ENCODE measurements at places on chromosomes 12 and 14. TPM values are rescaled to one million over a fixed set of nuclear protein-coding genes. Genes with fewer than 3 reads are reported as not detected.

The CLEC1B gene
- total RNA-seq, result not detected

The KCNH5 gene
- total RNA-seq, result not detected

The NEUROD4 gene
- total RNA-seq, result not detected

The KIAA0586 gene
- total RNA-seq, result 50.3 TPM

The PPP1R13B gene
- total RNA-seq, result 16.4 TPM

The KRT1 gene
- total RNA-seq, result not detected

The TCL1A gene
- not detected for total RNA-seq

The AQP2 gene
- not detected for total RNA-seq

The FAM181A gene
- not detected for total RNA-seq

The TBC1D30 gene
- total RNA-seq, result 16.8 TPM

The STX2 gene
- total RNA-seq, result 18.2 TPM

The LTA4H gene
- total RNA-seq, result 58.4 TPM

The NANOG gene
- not detected for total RNA-seq

The NKX2-8 gene
- total RNA-seq, result not detected

The SPTB gene
- 2.3 TPM for total RNA-seq

The TSPAN9 gene
- total RNA-seq, result 5.1 TPM

The KCNA1 gene
- not detected for total RNA-seq

The LALBA gene
- total RNA-seq, result not detected

The BCL2L2 gene
- 33.5 TPM for total RNA-seq

The LRRC10 gene
- not detected for total RNA-seq

The KRT78 gene
- total RNA-seq, result 0.15 TPM

The ZDHHC22 gene
- total RNA-seq, result 0.15 TPM

The GPR137C gene
- 0.63 TPM for total RNA-seq

The PMEL gene
- total RNA-seq, result 0.35 TPM

The GLIPR1L1 gene
- not detected for total RNA-seq

The HCAR1 gene
- 4.7 TPM for total RNA-seq

The GUCY2C gene
- not detected for total RNA-seq

The FOXN4 gene
- not detected for total RNA-seq

The PCED1B gene
- total RNA-seq, result 1.0 TPM

The SYNE3 gene
- 1.2 TPM for total RNA-seq

The RIMKLB gene
- total RNA-seq, result 4.9 TPM

The WNT5B gene
- total RNA-seq, result 2.2 TPM

The IGF1 gene
- total RNA-seq, result not detected

The RNASE7 gene
- total RNA-seq, result not detected
